ENCODE measurements at places on chromosomes 4 and X. TPM values are rescaled to one million over a fixed set of nuclear protein-coding genes. Genes with fewer than 3 reads are reported as not detected.

Gene TMPRSS11B
- total RNA-seq: not detected

Gene MSN
- 366 TPM for total RNA-seq

Gene SLC9B1
- not detected for total RNA-seq

Gene HMGN5
- 0.40 TPM for total RNA-seq

Gene SMIM31
- not detected for total RNA-seq

Gene PLXNB3
- 4.5 TPM for total RNA-seq

Gene TEX13B
- not detected for total RNA-seq

Gene ZFP42
- total RNA-seq: not detected

Gene FAT1
- total RNA-seq: 140 TPM

Gene HSFX3
- not detected for total RNA-seq

Gene GABRA4
- total RNA-seq: 0.11 TPM

Gene TCEAL7
- total RNA-seq: not detected

Gene KLHL4
- total RNA-seq: 8.5 TPM

Gene TMEM47
- 2.3 TPM for total RNA-seq

Gene IBSP
- total RNA-seq: not detected

Gene HMGB3
- 29.5 TPM for total RNA-seq

Gene HTR2C
- total RNA-seq: not detected

Gene MAGEA9B
- total RNA-seq: 0.93 TPM

Measured in HT1080 (cell line).